Head of caudate nucleus (tissue), 42 donors: ENCODE measurements at places on chromosomes 2 and 18.
A peak's percentile ranks its signal among the peaks of the same experiment; 100 is the strongest.

- DNase-seq: peak; percentile 43
Measured at GRCh38 chr2:144707736-144708326, 187.9 kb upstream of the ZEB2 start.

GRCh38 chr2:201171259-201171814 is 11.6 kb upstream of the CASP10 start:
- DNase-seq: no peak

DNA sequence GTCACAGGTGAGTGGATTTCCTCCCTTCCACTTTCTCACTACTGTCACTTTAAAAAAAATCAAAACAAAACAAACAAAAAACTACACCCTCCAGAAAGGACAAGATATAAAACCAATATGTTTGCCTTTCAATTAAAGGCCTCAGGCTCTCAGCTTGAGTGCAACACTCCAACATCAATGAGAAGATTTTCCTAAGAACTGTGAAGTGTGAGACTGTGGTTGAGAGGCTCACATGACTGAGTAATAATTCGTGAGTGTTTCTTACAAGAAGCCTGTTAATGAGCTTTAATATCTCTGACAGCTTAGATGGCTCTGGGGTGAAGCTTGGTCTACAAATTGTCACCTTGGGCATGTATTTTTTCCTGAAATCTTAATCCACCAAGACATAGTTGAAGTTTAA is 216.1 kb downstream of the ETAA1 start:
- no peak for DNase-seq

DNA sequence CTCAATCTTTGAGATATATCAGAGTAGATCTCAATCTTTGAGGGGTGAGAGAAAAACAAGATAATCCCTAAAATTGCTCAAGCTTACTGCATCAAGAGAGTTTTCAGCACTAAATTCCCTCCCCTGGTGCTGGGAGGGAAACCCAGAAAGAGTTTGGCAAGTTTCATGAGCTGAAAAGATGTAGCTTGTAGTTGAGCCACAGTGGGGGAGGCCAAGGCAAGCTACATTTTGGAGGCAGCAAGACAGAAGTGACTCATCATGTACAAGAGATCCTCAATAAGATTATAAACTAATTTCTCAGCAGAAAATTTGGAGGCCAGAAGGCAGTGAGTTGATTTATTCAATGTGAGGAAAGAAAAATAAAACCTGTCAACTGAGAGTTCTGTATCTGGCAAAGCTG is 308.2 kb downstream of the PIEZO2 start:
- no peak for DNase-seq

DNA sequence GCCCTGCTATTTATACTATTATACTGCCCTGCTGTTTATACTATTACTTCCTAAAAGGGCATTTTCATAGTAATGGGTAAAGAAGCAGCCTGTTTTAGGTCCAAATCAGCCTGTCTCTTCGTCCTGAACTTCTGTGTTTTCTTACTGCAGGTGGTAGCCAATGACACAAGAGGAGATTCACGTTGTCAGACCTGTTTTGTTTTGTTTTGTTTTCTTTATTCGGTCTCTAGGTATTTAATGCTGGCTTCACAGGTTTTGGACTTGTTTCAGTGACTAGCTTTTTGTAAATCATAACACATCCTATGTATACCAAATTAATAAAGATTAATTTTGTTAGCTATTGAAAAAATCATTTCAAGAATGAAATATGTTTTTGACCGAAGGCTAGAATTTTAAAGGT is 116.4 kb downstream of the MAP3K20 start:
- DNase-seq: no peak

GRCh38 chr2:33412920-33413319 is 63.5 kb upstream of the RASGRP3 start:
- DNase-seq: no peak

DNA sequence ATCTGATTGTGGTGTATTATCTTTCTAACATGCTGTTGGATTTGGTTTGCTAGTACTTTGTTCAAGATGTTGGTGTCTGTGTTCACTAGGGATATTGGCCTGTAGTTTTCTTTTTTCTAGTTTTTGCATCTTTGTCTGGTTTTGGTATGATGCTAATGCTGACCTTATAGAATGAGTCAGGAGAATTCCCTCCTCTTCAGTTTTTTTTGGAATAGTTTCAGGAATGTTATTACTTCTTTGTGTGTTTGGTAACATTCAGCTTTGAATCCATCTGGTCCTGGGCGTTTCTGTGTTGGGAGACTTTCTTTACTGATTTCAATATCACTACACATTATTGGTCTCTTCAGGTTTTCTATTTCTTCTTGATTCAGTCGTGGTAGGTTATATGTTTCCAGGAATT is 124.2 kb upstream of the EPB41L5 start:
- no peak for DNase-seq

DNA sequence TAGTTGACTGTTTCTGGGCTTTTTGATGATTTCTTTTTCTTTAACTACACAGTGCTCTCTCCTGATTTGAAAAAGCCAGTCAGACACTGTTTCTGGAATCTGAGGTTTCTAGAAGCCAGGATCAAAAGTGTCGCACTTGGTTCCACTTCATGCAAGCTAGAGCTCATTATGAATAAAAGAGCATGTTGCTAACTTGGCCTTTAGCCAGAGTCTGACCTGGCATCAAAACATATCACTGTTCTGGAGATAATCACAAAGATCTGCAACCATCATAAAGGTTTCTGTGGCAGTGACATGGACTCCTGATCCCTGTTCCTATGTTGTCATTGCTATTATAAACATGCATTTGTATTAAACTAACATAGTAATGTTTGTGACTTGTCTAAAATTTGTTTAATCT is 76.1 kb upstream of the MAPRE2 start:
- DNase-seq: no peak

- peak; percentile 2 for DNase-seq
Measured at GRCh38 chr2:128435576-128436478, 117.2 kb upstream of the HS6ST1 start.
